Osteoblast (primary cell): ENCODE measurements at places on chromosomes 11 and 22.
A peak's percentile ranks its signal among the peaks of the same experiment; 100 is the strongest.

DNA sequence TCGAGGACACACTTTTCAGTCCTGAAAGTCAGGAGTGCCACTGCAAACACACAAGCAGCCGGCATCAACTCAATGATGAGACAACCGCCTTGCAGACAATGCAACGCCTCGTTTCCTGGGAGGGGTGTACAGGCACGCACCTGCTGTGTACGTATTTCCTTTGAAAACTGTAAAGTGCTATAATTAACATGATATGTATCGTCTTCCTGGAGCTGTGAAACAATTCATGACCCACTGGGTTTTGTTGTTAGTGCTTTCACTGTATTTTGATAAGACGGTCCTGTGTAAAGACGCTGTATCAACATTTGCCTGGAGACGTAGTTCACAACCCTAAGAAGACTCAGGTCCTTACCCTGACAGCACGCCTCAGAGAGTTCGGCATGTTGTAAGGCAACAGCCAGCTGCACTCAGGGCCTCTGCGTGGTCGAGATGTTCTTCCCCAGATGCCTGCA is 105.7 kb upstream of the ANO1 start:
- DNase-seq: no peak

DNA sequence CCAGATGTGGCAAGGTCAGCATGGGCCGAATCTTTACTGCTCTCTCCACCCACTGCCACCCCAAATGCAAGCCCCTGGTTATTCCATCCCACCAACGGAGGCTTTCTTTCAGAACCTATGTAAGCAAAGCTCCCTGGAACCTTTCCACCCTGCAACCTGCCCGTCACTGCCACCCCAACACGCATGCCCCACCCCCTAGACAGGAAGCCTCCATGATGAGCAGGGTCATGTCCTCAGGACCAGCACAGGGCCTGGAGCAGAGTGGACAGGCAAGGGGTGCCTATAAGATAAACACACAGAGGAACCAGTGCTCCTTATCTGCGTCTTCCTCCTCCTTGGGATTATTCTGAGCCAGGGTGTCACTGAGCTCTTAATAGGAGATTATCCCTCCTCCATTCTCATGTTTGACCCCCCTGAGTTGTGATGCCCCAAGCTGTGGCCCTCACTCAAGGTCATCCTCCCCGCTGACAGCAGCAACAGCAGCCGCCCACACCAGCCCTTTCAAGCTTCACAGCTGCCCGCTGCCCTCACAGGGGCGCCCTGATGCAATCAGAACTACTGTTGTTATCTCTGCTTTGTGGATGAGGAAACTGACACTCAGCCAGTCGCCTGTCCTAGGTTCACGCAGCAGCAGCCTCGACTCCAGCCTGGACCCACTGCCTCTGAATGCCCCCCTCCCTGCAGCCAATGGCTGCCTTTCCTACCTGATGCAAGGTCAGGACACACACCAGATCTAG is 647.3 kb downstream of the TBC1D22A start:
- peak; percentile 25 for DNase-seq

DNA sequence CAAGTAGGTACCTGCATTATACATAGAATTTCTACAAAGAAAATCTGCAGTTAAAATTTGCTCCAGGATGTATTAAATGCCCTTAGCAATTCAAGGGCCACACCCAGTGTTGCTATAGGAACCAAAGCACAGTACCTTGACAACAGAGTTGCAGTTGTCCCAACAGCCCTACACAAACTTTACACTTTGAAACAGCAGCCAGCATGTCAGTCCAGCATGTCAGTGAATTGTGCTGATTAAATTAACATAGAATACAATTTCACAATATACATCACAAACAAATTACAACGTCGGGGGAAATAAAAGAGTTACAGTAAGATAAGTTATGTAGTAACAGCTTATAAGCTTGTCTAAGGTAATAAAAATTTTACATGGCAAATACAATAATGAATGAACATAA is 389.2 kb downstream of the SOX6 start:
- DNase-seq: no peak

GRCh38 chr22:26494506-26494905 is 10.8 kb downstream of the SRRD start:
- no peak for DNase-seq

GRCh38 chr22:40547729-40548143 is 88.8 kb downstream of the MRTFA start:
- DNase-seq: no peak

DNA sequence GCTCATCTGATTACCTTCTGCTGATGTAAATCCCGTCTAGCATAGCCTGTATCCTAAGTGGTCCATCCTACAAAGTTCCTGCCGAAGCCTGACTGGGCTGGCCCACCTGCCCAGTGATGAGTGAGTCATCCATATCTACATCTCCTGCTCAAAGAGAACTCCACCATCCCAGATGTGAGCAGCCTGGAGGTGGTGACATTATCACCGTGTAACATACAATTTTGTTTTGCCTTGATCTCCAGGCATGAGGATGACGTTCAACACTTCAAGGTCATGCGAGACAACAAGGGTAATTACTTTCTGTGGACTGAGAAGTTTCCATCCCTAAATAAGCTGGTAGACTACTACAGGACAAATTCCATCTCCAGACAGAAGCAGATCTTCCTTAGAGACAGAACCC is 5.6 kb downstream of the TMA7B start:
- DNase-seq: no peak

- DNase-seq: no peak
Observed at GRCh38 chr11:94150704-94151685, 22.4 kb downstream of the PANX1 start.

DNA sequence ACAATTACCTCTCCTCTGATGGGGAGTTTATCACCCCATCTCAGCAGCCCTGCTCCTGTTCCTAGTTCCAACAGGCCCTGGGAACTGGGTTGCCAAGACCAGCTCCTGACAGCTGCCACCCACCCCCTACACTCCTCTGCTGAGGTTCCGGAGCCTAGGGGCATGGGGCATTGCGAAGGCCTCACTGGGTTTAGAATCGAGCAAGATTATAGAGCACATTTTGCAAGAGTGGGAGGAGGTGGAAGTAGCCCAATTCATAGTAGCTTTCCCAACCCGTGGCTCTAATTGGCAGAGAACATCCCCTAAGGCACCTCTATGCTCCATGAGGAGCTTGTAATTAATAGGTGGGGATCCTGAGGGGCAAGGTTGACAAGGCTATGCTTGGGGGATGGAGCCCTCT is 23.0 kb downstream of the MYEOV start:
- DNase-seq: no peak

DNA sequence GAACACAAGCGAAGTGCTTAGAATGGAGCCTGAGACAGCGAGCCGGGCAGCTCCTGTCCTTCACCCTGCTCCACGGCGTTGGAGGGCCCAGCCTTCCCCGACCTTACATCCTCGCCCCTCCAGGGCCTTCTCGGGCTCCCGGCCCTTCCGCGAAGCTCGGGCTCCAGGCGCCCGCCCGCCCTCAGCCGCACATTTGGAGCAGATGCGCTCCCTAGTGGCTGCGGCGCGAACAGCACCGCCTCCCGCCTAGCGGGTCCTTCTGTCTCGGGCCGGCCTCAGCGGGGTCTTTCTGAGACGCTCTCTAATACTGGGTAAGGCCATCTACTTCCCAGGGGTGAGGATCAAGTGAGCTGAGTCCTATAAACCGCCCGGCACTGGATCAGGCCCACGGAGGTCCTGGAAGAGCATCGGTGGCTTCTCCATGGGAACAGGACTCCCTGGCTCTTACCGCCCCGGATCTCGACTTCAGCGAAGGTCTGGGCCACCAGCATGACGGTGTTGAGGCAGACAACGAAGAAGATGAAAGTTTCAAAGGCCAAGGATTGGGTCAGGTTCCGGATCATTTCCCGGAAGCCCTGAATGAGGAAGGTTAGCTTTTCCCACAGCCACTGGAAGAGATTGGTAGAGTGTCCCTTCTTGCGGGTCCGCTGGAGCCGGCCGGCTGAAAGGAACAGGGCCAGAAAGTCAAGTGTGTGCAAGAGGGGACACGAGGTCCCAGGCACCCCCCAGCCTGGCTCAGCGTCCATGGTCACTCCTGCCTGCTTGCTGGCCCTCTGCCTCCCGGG is 3.7 kb downstream of the CATSPER1 start:
- DNase-seq: peak; percentile 98

DNA sequence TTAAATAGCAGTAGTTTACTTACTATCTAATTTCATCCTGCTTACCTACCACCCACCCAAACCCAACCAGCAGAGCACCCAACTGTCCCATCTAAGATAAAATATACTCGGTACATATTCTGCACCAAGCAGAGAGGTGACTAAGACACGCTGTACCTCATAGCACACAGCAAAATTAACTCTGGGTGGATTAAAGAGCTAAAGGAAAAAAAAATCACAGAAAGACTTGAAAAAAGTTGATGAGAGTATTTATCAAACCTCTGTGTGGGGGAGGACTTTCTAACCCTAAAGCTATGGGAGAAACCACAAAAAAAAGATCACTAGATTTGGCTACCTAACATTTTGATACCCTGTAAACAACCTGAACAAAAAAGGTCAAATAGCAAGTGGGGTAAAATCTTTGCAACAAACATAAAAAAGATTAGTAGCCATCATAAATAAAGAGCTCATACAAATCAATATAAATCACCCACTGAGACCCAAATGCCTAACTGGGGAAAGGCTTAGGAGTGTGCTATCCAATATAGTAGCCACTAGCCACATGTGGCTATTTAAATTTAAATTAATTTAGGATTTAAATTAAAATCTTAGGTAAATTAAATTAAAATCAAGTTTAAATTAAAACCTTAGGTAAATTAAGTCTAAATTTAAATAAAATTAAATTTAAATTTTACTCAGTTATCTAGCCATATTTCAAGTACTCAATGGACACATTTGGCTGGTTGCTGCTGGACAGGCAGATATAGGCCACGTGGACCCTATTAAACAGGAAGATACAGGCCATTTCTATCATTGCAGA is 25.6 kb upstream of the CD5 start:
- DNase-seq: no peak

- DNase-seq: peak; percentile 65
Observed at GRCh38 chr11:65852508-65853245, 5.3 kb downstream of the CFL1 start.

DNA sequence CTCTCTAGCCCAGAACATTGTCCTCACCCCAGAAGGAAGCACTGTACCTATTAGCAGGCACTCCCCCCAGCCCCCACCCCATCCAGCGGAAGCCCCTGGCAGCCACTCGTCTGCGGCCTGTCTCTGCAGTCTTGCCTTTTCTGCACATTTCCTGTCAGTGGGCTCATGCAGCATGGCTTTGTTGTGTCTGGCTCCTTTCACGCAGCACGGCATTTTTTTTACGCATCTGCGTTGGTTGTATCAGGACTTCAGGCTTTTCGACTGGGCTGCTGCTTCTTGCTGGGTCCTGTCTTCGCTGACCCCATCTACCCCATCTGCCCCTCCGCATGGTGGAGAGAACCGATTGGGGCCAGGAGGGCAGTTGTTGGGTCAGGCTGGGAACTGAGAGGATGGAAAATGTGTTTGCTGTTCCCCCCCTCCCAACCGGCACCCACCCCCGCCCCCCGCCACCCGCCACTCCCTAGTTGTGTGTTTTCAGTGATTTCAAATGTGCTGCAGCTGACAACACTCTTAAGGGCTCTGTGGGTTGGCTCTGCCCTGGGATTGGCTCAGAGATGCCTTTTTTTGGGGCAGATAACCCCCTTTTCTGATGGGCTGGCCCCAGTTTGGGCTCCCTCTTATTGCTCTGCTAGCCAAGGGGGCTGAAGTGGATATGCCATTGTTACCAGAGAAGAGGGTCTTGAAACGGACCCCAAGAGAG is 110.0 kb downstream of the KIAA1671 start:
- DNase-seq: peak; percentile 29

DNA sequence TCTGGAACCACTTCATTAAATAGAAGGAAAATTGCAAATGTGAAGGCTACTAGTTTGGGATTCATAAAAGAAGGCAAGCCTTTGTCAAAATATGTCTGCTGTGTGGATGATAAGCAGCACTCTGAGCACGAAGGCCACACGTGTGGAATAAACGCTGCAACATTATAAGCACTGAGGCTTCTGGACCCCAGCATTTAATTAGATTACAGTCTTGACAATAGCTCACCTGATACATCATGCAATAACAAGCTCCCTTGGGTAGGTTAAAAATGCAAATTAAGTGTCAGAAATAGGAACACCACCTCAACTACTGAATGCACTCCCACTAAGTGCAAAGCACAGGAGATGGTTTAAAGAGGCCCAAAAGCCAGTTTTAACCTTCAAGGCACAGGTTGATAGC is 179.3 kb downstream of the LARGE1 start:
- DNase-seq: no peak

- DNase-seq: peak; percentile 71
Observed at GRCh38 chr11:33390944-33391892, 134.0 kb downstream of the HIPK3 start.

DNA sequence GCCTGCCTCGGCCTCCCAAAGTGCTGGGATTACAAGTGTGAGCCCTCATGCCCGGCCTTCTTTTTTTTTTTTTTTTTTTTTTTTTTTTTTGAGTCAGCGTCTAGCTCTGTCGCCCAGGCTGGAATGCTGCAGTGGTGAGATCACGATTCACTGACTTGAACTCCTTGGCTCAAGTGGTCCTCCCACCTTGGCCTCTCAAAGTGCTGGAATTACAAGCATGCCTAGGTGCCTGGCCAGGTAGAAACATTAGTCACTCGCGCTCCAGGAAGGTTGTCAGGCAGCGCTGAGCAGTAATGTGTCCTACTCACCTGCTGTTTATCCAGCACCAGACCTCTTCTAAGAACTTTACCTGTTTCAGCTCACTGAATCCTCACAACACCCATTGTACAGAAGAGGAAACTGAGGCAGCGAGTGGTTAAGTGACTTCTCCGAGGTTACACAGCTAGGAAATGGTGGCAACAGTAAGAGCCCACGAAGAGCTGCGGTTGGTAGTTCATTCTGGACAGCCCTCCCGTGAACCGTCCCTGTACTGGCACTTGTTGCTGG is 496 bp upstream of the CST6 start:
- peak; percentile 86 for DNase-seq
